8988T (cell line): ENCODE measurements at places on chromosomes 16 and 17.

DNA sequence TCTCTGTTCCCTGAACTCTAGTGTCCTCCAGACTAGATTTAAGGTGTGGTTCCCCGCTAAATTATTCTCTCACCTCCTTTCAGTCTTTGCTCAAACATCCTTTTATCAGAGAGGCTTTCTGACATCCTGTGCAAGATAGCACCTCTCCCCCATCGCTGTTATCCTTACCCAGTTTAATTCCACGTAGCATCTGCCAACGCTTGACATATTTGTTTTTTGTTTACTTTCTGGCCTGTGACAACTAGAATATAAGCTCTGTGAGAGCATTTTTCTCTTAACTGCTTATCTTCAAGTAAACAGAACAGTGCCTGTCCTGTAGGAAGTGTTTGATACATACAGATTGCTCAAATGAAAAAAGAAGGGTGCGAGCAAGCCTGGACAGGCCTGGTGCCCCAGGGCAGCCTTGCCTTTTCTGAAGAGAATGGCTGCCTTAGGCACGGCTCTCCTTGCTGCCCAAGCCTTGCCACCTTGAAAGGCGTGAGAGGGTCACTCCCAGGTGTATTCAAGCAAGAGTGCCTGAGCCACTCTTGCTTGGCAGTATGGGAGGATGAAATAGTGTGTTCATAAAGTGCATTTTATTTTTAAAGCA lies 9.7 kb downstream of the DYNLL2 start:
- DNase-seq, result no peak

GRCh38 chr17:17774009-17774881 lies 62.5 kb downstream of the SREBF1 start:
- DNase-seq, result no peak

- no peak for DNase-seq
These were observed 2.9 kb upstream of the CCDC102A start for GRCh38 chr16:57539072-57539796.

DNA sequence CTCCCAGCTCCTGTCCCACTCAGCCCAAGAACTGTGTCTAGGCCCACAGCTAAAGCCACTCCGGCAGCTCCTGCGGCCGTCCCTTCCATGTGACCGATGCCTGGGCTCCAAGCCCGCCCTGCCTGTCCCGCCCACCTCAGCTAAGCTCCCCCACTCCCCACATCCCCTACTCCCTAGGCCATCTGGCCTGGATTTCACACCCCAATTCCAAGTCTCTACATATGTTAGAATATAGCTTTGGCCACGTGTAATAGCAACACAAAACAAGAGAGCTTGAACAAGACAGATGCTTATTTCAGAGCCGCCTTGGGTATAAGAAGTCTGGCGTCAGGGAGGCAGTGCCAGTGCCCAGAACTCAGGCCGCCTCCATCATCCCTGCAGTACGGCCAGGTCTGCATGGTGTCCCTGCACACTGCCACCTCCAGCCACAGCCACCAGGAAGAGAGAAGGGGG lies 30.0 kb upstream of the USP22 start:
- no peak for DNase-seq

DNA sequence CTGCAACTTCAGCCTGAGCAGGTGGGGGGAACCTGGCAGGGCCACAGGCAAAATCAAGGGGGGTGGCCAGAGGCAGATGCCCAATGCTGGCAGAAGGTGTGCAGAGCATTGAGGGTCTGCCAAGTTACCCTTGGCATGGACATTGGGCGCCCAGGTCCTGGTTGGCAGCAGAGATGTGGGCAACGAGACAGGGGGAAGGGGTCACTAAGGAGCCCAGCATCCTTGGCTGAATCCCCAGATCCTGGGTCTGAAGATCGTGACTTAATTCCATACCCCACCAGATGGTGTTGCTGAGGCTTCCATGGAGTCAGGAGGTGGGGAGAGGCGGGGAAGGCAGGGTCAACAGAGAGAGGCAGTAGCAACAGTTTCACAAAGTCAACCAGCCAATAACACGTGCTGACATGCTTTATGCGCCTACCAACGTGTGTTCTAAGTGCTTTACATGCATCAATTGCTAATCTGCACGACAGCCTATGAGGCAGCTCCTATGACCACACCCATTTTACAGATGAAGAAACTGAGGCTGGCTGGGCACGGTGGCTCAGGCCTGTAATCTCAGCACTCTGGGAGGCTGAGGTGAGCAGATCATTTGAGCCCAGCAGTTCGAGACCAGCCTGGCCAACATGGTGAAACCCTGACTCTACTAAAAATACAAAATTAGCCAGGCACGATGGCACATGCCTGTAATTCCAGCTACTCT lies 83.3 kb downstream of the GSG1L start:
- DNase-seq, result no peak

DNA sequence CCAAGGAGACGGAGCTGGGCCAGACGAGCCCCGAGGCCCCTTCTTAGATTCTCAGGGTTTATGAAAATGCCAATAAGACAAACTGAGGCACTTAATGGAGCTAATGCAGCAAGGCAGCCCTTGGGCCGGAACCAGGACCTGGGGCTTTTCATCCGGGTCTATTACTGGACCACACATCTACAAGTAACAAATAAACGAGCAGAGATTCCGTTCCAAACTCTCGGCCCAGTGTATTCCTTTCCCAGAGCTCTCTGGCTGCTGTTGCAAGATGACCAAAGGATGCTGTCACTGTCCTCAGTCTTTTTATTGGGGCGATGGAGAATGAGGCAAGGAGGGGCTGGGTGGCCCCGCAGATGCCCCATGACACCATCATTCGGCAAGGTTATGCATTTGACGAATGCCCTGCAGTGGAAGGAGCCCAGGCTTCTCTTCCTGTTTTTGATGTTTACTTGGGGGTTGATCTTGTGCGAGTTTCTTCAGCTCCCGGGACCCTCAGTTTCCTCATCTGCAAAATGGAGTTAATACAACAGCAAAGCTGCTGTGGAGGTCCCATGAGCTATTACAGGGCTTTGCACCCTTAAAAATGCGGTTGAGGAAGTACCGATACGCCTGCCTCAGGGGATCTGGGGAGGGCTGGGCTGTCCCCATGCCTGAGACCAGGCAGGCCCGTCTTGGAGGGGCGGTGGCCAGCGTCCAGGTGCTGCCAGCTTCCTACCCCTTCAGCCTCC lies 1.1 kb upstream of the NTN1 start:
- DNase-seq, result no peak

- peak; percentile 88 for DNase-seq
These were observed 10.2 kb downstream of the LASP1 start for GRCh38 chr17:38879878-38880665.

GRCh38 chr16:84839054-84839453 lies 19.3 kb downstream of the CRISPLD2 start:
- peak; percentile 29 for DNase-seq

GRCh38 chr17:2814481-2815341 lies 18.5 kb downstream of the RAP1GAP2 start:
- no peak for DNase-seq

DNA sequence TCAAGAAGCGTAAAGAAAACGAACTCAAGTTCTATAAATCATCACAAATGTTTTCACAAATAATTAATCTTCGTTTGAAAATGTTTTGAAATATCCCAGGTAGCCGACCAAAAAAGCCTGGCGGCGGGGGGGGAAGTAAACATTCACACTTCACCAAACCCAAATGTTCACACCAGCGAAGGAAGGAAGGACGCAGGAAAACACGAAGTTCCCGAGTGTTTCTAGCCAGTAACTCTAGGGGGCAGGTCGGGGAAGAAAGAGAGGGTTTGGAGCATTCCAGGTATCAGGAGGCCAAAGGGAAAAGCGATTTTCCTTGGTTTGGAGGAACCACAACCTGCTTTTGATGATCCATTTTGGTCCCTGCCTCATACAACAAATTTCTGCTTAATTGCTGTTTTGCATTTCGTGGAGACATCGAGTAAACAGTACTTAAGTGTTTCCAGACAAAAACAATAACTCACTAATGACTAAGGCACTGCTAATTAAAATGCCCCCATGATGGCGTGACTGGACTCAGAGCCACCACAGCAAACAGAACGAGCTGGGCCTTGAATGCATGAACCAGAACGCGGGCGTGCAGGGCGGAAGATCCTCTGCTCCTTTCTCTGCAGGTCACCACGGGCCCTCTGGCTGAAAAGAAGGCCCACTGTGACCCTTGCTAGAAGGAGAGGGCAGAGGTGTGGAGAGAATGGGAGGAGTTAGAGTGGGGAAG lies 16.6 kb downstream of the ZFHX3 start:
- DNase-seq, result no peak

DNA sequence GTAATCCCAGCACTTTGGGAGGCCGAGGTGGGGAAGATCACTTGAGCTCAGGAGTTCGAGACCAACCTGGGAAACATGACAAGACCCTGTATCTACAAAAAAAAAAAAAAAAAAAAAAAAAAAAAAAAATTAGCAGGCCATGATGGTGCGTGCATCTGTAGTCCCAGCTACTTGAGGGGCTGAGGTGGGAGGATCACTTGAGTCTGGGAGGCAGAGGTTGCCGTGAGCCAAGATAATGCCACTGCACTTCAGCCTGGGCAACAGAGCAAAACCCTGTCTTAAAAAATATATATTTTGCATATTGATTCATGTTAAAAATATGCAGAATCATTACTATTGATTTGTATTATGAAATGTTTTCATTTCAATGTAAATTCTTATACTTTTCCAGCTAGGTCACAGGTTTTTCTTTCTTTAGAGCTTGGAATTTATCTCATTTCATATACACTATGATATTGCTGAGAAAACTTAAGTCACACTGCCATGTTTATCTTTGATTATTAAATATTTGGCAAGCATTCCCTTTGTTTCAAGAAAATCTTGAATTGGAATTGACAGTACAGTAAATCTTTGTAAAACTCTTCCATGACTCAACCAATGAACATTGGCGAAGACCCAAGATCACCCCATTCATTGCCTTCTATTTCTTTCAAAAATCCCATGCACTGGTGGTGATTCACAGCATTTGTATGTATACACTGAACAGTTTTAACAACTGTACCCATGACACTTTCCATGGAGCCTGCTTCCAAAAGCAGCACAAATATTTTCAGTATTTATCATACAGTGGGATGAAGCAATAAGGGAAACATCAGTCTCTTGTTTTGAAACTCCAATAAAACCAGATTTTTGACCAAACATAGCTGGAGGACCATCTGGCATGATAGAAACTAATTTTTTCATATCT lies 83.5 kb upstream of the TNRC6A start:
- peak; percentile 20 for DNase-seq

DNA sequence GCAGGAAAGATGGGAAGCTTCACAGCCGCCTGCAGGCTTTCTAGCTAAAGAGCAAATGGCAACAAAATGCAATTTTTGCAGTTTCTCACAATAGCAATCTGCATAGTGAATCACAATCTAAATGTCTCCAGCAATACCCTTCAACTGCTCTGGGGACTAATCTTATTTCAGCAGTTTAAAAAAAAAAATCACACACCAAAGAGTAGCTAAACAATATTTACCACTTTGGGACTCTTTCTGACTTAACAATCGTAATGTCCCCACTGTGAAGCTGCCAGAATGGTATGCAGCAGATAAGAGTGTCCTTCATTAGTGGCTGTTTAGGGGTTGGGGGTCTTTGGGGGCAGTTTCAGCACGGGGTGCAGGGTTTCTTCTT lies 9.8 kb downstream of the CPPED1 start:
- no peak for DNase-seq

DNA sequence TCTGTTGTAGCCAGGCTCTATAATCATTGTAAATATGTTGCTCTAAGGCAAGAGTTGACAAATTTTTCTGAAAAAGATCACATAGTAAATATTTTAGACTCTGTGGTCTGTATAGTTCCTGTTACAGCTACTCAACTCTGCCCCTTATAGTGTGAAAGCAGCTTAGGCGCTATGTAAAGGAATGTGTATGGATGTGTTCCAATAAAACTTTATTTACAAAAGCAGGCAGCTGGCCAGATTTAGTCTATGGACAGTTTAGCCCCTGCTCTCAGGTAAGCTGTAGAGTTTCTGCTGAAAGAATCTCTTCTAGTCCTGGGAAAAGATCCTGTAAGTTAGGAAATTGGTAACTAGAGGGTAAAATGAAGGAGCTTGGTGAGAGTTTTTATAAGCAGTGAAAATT lies 133.1 kb downstream of the SALL1 start:
- no peak for DNase-seq

GRCh38 chr17:15398291-15398690 lies 56.9 kb upstream of the TEKT3 start:
- no peak for DNase-seq

GRCh38 chr16:11536104-11536866 lies 50.4 kb downstream of the LITAF start:
- DNase-seq, result no peak

GRCh38 chr17:38881600-38882191 lies 11.8 kb downstream of the LASP1 start:
- DNase-seq, result no peak

GRCh38 chr17:379531-380465 lies 27.2 kb upstream of the RPH3AL start:
- no peak for DNase-seq

GRCh38 chr16:14056970-14057369 lies 14.1 kb upstream of the MRTFB start:
- no peak for DNase-seq

GRCh38 chr17:30450125-30451027 lies 26.8 kb upstream of the GOSR1 start:
- DNase-seq, result no peak

DNA sequence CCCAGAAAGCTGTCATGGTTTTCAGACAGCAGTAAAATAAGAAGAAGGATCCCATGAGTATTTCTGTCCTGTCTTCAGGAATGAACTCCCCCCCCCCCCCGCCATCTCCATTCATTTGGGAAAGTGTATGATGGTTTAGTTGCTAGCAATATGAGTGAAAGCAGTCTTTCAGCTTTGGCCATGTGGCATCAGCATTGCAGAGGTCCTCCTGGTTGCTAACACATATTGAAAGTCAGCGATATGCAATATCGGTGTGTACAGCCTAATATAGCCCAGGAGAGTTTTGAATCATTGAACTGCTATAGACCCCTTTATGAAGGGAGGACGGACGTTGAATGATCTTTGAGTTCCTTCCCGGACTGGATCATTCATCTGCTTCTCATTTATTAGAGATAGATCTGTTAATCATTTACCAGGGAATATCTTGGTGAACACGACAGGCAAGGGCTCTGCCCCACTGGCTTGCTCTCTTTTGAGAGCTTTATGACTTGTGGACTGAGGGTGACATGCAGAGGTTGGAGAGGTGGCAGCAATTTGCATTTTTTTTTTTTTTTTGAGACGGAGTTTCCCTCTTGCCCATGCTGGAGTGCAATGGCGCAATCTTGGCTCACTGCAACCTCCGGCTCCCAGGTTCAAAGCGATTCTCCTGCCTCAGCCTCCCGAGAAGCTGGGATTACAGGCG lies 25.2 kb downstream of the DEF8 start:
- DNase-seq, result no peak

GRCh38 chr16:81855552-81856153 lies 76.6 kb downstream of the PLCG2 start:
- no peak for DNase-seq

DNA sequence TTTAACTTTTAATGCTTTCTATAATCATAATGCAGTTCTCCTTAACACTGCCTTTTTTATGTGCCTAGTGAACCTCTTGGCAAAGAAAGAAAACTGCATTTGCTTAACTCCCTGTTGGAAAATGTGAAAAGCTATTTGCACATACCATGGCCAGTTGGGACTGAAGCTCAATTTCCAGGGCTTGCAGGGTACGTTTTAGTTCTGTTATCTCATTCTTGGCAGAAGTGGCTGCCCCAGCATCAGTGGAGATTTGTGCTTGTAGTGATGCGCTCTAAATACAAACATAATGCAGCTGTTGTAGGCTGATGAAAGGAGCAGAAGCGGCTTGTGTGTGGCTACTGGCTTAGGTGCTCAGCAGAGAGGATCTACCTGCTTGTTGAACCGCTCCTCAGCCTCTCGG lies 3.7 kb downstream of the KRT24 start:
- no peak for DNase-seq
